NAMALWA (cell line): ENCODE measurements at places on chromosomes 12 and 14.

GRCh38 chr12:32821293-32821692, 65.6 kb upstream of the YARS2 start:
- no peak for DNase-seq

GRCh38 chr12:47739979-47740378, 14.7 kb upstream of the ENDOU start:
- DNase-seq, result peak; percentile 63

- no peak for DNase-seq
Observed at GRCh38 chr12:56941299-56942017, 7.2 kb upstream of the SDR9C7 start.

DNA sequence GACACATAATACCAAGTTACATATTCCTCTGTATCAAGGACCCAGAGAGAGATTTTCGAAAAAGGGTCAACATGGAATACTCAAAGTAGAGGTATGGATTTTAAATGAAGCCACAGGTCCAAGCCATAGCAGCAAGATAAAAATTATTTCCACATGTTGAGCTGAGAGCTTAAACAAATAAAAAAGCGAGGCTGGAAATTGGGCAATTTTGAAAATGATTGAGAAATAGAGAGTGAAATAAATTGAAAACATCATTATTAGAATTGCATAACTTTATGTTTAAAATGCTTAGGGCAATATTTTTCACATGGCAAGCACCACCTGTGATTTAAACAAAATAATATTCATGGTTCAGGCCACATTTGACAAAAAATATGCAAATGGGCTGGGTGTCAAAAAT, 1251.0 kb upstream of the USP15 start:
- no peak for DNase-seq

- no peak for DNase-seq
Observed at GRCh38 chr12:25816637-25817036, 141.8 kb upstream of the RASSF8 start.
